ENCODE measurements at places on chromosomes 16 and 17.

GRCh38 chr16:85083051-85083639, 29.1 kb downstream of the CIBAR2 start:
- no peak for DNase-seq

DNA sequence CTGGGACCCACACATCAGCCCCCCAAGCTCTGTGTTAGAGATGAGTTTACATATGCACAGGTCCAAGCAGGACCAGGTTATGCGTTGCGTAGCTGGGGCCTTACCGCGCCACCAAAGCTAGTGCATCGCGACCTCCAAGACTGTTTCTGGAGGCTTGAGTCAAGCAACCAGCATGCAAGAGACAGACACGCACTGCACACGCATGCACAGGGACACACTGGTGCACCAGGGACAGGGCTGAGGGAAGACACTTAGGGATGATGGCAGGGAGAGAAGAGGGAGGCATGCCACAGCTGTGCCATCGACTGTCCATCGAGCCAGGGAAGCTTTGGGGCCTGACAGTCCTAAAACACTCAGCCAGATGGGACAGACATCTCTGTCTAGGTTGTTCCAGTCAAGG, 72.8 kb downstream of the MYH11 start:
- no peak for DNase-seq

GRCh38 chr17:60102632-60103096, 23.9 kb upstream of the HEATR6 start:
- DNase-seq = no peak

DNA sequence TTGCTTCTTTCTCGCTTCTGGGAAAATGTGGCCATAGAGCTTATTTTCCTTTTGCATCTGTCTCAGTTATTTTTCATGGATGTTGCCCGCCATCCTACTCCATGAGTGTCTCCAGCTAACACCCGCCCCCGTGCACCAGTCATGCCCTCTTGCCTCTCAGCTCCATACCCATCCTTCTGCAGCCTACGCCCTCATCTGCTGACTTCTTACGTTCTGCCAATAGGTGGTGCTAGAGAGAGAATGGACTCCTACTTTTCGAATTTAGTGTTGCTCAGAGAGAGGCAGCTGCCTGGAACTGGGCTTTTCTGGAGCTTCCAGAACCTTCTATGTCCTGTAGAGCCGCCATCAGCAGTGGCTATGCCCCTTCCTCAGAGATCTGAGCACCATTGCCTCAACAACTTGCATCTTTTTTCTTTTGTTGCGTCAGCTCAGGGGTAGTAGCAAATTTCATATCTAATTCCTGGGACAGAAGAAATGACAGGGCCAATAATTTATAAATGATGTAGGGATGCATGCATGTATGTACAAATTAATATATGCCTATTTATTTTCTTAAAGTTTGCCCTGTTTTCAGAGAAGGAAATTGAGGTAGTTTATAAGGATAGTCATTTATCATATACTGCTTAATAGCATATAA, 119.7 kb upstream of the MYOCD start:
- no peak for DNase-seq

DNA sequence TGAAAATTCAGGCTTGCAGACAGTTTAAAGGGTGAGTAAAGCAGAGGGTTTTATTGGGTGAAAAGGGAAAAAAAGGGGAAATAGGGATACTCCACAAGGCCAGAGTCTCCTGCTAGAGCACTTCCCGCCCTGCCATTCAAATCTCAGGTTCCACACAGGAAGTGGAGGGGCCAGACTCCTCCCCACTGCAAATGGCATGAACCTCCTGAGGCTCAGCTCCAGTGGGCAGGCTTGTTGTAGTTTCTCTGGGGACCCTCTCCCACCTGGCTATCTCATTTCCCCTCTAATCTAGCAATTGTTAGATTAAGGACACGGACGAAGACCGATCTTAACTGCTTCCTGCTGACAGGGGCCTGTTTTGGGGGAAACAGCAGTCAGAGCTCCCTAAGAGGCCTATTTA, 43.4 kb downstream of the TAOK1 start:
- DNase-seq = no peak

All from NCI-H187 treated with DMSO at 0.1 percent for 48 hours (cell line).